ENCODE measurements at places on chromosomes 4 and X.

- no peak for DNase-seq
Observed at GRCh38 chr4:712093-712492, 6.5 kb downstream of the PCGF3 start.

DNA sequence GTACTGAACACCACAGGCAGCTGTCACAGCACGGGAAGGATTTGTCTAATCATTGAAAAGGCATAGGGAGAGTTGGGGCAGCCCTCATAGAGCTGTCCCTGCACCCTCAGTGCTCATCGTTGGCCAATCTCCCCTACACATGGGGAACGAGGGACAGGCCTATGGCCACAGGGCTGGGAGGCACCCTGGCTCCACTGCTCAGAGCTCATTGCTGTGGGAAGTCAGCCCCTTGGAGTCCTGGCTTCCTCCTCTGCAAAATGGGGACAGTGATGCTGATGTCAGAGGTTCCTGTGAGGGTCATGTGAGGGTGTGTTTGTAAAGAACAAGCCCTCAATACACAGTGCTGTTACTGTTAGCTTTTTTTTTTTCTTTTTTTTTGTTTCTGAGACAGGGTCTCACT, 19.3 kb upstream of the HTRA3 start:
- DNase-seq, result no peak

DNA sequence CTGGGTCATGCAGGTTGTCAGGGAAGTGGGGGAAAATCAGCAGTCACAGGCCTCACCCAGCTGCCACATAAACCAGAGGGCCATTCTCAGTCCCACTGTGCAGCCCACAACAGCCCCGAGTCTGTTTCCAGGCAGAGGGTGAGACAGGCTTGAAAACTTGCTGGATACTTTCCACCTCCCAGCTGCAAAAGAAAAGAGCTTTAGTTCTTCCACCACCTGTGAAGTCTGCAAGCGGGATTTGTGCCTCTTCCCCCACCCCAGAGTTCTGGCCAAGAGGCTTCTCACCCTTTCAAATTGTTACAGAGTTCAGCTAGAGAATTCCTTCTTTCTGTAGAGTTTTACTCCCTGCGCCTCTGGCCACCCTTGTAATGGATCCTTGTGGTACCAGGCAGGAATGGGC, 115.5 kb upstream of the ZDHHC15 start:
- no peak for DNase-seq

DNA sequence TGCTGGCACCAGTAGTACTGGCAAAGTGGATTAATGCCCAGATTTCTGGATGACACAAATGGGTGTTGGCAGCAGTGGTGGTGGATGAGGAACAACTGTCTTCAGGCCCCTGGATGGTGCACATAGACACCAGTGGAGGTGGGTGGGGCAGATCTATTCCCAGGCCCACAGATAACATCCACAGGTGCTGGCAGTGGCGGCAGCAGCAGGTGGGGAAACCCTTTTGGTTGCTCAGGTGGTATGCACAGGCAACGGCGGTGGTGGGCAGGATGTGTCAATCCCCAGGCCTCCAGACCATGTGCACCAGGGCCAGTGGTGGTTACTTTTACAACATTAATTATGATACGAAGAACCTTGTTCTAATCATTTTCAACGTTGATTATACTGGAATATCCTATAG, 48.9 kb upstream of the FAT4 start:
- no peak for DNase-seq

DNA sequence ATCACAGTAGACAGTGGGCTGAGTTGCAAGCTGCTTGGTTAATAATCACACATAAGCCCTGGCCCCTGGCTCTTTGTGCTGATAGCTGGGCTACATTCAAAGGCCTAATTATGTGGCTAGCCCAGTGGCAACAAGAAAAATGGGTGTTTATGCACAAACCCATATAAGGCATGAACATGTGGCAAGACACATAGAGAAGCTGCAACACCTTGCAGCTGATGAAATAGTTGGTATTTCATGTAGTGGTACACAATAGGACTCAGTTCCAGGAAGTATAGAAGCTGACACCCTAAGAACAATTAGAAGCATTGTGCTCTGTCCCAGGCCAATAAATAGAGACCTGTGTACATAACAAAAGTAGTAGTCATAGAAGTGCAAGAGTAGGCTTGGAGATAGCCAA, 14.6 kb upstream of the ZNF630 start:
- no peak for DNase-seq

DNA sequence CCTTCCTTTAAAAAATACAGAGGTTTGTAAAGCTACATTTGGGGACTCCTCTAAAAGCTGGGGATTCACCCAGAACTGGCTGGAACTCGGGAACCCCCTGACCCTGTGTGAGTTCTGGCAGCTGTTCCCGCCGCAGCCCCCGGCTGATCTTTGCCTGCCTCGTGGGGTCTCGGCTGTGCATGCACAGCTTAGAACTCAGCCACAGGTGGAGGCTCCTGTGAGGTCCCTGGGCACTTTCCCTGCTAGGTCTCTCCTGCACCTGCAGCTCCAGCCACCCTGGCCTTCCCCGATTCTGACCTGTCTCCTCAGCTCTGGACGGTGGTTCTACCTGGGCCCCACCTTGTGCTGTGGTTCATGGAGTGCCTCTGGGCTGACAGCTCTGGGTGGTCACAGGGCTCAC, 48.6 kb upstream of the HGFAC start:
- DNase-seq, result no peak
